ENCODE measurements at places on chromosomes 3 and 15. TPM values are rescaled to one million over a fixed set of nuclear protein-coding genes. Genes with fewer than 3 reads are reported as not detected.

EPB42 gene
- total RNA-seq = not detected

SLC30A4 gene
- total RNA-seq = 7.3 TPM

GATA2 gene
- total RNA-seq = 7.6 TPM

HEG1 gene
- total RNA-seq = 52.5 TPM

TJP1 gene
- total RNA-seq = 37.8 TPM

COL6A5 gene
- not detected for total RNA-seq

CYP1A2 gene
- total RNA-seq = not detected

SORD gene
- total RNA-seq = 4.6 TPM

CADPS gene
- 19.2 TPM for total RNA-seq

EAF2 gene
- total RNA-seq = 3.7 TPM

ENTPD3 gene
- total RNA-seq = 0.09 TPM

GNB5 gene
- total RNA-seq = 47.9 TPM

KLHL25 gene
- total RNA-seq = 1.6 TPM

CD200R1L gene
- total RNA-seq = not detected

ERC2 gene
- total RNA-seq = not detected

ABTB1 gene
- 8.7 TPM for total RNA-seq

TNFSF10 gene
- 9.2 TPM for total RNA-seq

RASGRP1 gene
- total RNA-seq = not detected

ZCWPW2 gene
- 1.1 TPM for total RNA-seq

C3orf33 gene
- total RNA-seq = 1.9 TPM

SI gene
- total RNA-seq = not detected

KNL1 gene
- 1.7 TPM for total RNA-seq

KBTBD8 gene
- 0.77 TPM for total RNA-seq

CAND2 gene
- 5.0 TPM for total RNA-seq

THSD4 gene
- total RNA-seq = 13.9 TPM

CPA3 gene
- not detected for total RNA-seq

CFAP91 gene
- 0.47 TPM for total RNA-seq

SPTSSB gene
- total RNA-seq = under 0.01 TPM

GALNT15 gene
- total RNA-seq = 16.0 TPM

IGSF11 gene
- 0.09 TPM for total RNA-seq

NR2E3 gene
- total RNA-seq = 0.09 TPM

UBAP1L gene
- total RNA-seq = 0.95 TPM

VIPR1 gene
- not detected for total RNA-seq

SAMD7 gene
- not detected for total RNA-seq

FBXO40 gene
- not detected for total RNA-seq

ALG1L2 gene
- total RNA-seq = not detected

MAP2K5 gene
- 6.9 TPM for total RNA-seq

CLEC3B gene
- total RNA-seq = 33.1 TPM

PAK6 gene
- 0.16 TPM for total RNA-seq

IL17RD gene
- total RNA-seq = 4.7 TPM

TMEM108 gene
- not detected for total RNA-seq

FAM227B gene
- 3.8 TPM for total RNA-seq

TGM4 gene
- total RNA-seq = under 0.01 TPM

SNTN gene
- not detected for total RNA-seq
